ENCODE measurements at places on chromosomes 7 and 10.

GRCh38 chr10:131937836-131938235, 37.0 kb downstream of the PPP2R2D start:
- no peak for DNase-seq

DNA sequence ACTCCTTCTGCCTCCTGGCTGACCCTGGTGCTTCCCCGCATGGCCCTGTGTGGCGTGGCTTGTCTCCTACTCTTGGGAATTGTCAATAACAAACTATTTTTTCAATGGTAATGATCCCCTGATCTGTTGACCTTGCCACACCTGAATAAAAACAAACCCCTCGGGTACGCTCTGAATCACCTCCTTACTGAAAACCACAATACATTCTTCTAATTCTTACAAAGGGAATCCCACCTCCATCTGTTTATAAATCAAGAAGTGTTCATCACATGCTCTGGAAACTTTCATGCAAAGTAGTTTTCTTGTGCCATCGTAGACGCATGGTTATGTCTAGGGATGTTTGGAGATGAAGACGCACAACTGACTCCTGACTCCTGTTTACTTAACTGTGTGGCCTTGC, 245.8 kb downstream of the FRMD4A start:
- DNase-seq: no peak

GRCh38 chr10:119238577-119238976, 31.2 kb downstream of the GRK5 start:
- no peak for DNase-seq

DNA sequence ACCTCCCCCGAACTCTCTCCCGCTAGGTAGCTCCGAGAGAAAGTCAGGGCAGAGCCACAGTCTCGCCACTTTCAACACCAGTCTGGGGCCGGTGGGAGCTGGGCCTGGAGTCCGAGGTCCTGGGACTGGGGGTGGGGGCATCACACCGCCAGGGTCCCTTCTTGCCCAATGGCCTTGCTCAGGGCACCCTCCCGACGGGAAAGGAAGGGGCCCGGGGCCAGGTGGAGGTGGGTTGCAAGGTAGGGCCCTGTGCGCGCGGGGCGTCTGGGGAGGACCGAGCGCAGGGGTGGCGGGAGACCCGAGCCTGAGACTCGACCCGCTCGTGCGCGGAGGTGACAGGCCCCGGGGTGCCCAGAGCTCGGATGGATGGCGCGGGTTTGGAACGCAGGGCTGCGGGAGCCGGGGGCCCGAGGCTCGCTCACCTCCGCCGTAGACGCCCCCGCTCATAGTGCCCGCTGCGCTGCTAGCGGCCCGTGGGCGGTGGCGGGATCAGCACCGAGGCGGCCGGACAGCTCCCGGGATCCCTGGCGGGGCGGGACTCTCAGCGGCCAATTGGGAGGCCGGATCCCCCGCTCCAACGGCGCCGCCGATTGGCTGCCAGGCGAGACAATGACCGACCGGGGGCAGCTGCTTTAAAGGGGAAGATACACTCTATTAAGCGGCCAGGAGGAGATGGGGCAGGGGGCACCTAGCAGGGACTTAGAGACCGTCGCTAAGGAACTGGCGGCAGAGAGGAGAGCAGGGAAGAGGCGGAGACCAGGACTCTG, at the start of gene ACTL6B:
ACTL6B (minus strand) TSS at position 541 of the 767 bp plus-strand sequence; CDS start at position 447, 94 bp downstream.
- no peak for DNase-seq

DNA sequence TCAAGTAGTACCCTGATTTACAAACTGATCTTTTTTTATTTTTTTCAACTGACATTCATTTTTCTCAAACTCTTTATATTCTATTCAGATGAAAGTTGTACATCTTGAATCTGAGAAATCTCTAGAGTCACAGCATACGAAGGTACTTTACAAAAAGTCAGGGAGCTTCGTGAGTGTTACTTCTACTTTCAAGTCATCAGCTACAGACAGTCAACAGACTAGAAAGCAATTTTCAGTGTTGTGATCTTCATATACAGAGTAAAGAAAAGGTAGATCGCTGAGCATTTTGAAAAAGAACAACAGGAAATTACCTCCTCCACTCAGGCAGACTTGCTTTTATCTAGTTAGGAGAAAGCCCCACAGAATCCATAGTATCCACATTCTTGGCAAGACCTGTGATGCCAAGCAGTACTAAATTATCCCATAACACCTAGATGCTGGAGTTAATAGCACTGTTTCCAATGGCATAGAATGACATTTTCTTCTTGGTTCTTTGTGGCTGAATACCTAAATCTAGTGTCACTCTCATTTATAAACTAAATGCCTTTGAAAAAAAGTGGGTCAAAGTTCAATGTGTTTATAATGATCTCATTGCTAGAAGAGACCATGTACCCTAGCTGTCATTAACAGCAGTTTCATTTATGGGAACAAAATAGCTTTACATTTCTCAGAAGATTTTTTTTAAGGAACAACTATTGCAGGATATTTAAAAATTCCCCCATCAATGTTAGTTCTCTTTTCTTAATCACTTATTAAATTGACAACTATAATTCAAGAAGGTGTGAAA, 12.0 kb upstream of the ZNF800 start:
- DNase-seq: no peak

DNA sequence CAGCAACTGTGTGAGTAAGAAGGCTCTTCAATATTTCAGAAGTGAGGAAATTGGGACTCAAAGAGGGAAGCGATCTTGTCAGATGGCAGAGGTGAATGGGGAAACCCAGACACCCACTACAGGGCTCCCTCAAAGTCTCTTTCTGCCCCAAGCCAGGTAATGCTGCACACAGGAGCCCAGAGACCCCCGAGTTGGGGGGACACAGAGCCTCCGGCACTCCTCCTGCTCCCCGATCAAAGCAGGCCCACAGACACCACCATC, 139.4 kb downstream of the TNS3 start:
- no peak for DNase-seq

DNA sequence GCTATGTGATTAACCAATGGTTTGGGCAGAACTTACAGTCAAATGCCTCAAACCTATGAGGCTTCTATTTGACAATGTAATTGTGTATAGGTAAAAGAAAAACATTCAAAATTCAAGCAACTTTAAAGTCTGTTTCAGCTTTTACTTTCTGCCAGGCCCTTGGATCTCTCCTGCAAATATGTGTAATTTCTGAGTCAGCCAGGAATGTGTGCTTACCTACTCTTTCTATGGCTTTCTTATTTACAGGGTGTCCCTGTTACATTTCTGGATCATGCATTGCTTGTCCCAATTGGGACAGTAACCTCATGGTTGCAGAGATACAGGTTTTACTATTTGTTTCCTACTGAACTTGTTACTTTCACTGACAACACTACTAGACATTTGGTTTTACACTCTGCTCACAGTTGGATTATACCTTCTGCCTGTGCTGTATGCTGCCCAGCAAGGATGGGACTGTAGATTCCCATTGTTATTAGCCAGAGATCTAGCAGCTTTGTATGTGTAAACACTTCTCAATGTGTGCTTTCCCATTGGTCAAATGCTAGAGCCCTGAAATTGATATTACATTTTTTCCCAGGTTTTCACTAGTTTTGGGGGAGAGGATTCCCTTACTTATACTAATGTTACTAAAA, 355.3 kb downstream of the ARL4A start:
- DNase-seq: no peak

- DNase-seq: no peak
Observed at GRCh38 chr10:112832361-112832878, 117.6 kb upstream of the TCF7L2 start.

DNA sequence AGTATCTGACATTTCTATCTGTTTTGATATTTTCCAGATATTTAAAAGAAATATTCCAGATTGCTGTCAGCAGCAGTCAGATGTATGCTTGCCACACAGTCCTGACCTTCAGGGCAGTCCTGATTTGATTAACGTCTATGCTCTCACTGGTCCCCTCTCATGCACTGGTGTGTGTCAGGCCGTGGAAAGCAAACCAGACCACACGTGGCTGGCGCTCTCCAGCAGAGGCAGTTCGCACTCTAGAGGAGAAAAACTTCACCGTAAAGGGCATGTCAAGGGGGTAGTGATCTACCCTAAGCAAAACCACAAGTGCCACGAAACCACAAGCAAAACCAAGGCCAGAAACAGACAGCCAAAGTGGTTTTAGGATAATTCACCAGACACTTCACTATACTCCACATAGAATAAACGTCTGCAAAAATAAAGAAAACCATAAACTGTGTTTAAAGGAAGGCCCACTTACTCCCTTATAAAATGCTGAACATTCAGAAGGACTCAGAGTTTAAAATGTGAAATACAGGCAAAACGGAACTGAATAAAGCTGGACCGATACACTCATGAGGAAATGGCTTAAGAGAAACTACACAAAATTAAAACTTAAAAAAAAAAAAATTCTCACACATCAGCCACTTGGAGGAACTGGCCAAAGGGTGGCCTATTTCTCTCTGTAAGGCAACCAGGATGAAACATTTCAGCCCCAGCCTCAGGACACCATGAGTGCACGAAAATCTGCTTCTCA, 26.4 kb downstream of the PARP12 start:
- DNase-seq: no peak
